Effector memory CD4-positive, alpha-beta T cell (primary cell): ENCODE measurements at places on chromosomes 6 and 20.

DNA sequence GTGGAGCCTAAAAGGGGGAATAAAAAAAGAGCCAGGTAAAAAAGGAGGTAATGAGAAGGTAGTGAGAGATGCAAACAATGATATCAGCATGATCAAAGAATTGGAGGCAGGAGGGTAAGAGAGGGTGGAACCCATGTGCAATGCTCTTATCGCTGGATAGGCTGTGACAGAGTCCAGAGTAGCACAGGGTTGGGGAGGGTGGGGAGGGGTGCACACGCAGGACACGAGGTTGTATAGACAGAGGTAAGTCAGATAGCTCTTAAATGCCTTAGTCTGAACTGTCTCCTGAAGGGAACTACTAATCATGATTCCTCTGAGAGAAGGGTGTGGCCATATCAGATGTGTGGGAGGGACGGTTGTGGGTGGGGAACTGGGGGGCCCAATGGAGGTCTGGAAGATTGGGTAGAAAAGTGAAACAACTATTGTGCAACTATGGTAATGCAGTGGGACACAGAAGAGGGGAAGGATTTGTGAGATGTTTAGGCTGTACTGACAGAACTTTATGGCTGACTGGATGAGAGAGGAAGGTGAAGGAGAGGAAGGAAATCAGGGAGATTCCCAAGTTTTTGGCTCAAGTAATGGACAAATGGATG, 354.8 kb downstream of the BTBD9 start:
- no peaks in the 10 kb centered on the region for H3K27me3 ChIP-seq
- no peak overlapping the region for H3K27ac ChIP-seq
- H3K4me1 ChIP-seq: no peaks in the 10 kb centered on the region
- no peak for DNase-seq

GRCh38 chr6:151007076-151007475, 141.6 kb downstream of the MTHFD1L start:
- no peaks in the 10 kb centered on the region for H3K27me3 ChIP-seq
- DNase-seq: no peak
- no peak overlapping the region for H3K4me3 ChIP-seq
- no peak overlapping the region for H3K27ac ChIP-seq
- no peaks in the 10 kb centered on the region for H3K4me1 ChIP-seq
- no peaks in the 10 kb centered on the region for H3K36me3 ChIP-seq

DNA sequence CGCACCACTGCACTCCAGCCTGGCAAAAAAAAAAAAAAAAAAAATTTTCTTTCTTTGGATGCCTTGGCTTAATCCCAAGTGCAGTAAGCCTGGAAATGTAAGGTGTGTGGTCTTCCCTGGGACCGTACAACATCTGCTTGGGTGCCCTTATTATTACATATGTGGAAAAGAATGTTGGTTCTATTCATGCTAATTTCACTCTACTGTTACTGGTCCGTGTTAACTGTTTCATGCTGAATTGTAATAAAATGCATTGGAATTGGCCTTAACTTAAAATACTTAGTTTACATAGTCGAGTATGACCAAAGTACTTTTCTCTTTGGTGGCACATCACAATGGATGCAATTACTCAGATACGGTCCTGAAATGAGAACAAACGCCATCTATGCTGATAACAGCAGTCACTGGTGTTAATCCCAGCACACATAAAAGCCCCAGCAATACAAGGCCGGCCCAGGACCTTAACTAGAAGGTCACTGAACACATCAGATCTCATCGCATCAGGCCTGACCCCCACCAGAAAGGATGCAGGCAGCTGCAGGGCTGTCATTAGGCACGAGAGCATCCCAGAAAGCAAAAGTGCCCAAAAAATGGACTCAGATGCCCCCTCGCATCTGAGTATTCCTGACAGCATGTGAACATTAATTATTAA, 1.2 kb downstream of the SERPINB6 start:
- H3K4me3 ChIP-seq: peak overlapping the region; percentile 78
- no peaks in the 10 kb centered on the region for H3K27me3 ChIP-seq
- no peaks in the 10 kb centered on the region for H3K36me3 ChIP-seq

GRCh38 chr6:44169886-44170570, 11.4 kb downstream of the CAPN11 start:
- H3K27ac ChIP-seq: no peak overlapping the region
- H3K36me3 ChIP-seq: no peaks in the 10 kb centered on the region
- no peaks in the 10 kb centered on the region for H3K4me1 ChIP-seq
- H3K27me3 ChIP-seq: no peaks in the 10 kb centered on the region
- DNase-seq: no peak
- H3K4me3 ChIP-seq: no peak overlapping the region

DNA sequence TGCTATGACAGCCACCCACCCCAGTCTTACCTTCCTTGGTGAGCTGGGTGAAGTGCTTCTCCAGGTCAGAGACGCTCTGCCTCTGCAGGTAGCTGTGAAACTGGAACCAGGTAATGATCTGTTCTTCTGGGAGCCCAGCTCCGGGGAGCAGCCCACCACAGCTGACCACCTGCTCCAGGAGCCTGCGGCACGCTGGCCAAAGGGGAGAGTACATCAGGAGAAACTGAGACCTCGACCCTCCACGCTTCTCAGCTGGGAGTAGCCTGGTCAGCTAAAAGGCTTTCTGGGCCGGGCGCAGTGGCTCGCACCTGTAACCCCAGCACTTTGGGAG, 82.8 kb downstream of the PTPN1 start:
- H3K27ac ChIP-seq: no peak overlapping the region
- no peaks in the 10 kb centered on the region for H3K4me1 ChIP-seq
- H3K36me3 ChIP-seq: no peaks in the 10 kb centered on the region
- no peaks in the 10 kb centered on the region for H3K27me3 ChIP-seq
- no peak overlapping the region for H3K4me3 ChIP-seq

DNA sequence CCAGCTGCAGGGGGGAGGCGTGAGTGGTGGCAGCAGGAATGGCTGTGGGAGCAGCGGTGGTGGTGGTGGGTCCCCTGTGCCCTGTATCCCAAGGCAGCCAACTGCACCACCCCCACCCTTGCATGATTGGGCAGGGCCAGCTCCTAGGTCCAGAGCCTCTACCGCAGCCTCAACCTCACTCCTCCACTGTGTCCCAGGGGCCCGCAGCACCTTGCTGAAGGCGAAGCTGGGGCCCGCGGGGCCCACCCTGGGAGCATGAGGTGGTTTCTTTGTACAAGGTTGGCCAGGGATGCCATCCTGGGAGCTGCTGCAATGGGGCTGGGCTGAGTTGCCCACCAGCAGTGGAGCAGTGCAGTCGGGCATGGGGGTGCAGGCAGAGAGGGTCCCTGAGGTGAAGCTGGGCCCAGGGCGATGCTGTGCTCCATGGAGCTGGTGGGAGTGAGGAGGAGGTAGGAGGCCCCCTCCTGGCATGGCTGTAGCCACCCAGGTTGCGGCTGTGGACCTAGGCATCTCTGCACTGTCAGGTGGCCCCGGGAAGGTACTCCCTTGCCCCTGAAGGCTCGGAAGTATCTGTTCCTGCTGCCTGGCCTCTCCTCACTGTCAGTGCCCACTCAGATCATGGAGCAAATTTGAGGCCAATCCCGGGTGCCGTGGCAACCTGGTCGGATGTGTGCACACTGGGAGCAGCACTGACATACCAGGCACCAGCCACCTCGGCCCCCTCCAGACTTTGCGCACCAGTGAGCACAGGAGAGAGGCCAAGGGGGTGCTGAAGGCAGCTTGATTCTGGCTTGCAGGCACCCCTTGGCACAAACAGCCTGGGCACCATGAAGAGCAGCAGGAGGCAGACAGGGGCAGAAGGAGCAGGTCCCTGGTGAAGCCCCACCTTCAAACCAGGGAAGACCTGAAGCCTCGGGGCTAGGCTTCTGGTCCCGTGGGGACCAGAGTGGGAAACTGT, 60.2 kb upstream of the L3MBTL3 start:
- DNase-seq: no peak
- H3K27ac ChIP-seq: no peak overlapping the region
- H3K4me3 ChIP-seq: no peak overlapping the region
- H3K27me3 ChIP-seq: no peaks in the 10 kb centered on the region
- no peaks in the 10 kb centered on the region for H3K4me1 ChIP-seq

DNA sequence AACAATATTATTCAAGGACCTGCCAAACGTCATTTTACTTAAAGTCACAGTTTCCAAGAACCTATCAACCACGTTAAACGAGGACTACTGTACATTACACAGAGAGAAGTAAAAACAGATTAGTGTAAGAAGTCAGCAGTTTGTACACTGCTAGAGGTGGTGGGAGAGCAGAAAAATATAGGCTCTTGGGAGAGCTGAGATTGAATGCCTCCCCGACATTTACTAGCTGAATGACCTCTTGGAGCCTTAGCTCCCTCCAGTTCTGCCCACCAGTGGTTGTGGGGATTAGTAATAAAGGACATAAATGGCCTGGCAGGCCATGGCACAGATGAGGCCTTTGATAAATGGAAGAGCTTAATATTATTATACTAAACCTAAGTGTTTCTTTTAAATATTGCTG, 161.4 kb downstream of the UBE3D start:
- H3K27ac ChIP-seq: no peak overlapping the region
- no peak overlapping the region for H3K4me3 ChIP-seq
- H3K27me3 ChIP-seq: no peaks in the 10 kb centered on the region

DNA sequence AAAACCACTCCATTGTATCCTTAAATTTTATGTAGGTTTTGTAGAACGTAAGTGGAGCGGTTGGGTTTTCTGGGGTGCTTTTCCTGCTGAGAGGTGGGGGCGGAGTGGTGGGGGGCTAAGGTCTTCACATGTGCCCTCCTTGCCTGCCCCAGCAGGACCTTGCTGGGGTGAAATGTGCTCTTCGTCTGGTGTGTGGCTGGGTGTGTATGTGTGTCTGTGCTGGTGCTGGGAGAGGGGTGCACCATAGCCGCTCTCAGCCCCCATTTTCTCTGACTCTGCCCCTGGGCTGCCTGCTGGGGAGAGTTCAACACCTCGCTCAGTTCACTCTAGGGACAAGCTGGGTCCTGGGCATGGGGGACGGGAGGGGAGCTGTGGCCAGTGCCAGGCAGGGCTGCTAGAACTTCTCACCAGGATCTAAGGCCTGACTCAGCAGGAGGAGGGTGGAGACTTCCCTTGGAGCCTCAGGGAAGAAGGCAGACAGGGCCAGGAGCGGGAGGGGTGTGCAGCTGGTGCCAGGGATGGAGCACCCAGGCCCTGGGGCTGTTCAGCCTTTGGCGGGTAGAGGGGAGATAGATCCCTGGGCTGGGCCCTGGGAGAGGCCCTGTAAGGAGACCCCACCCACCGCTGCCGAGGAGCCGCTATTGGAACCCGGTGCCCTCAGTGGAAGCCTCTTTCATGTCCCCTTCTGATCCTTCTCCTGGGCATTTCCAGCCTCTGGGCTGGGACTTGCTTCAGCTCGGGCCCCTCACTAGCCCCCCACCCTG, 4.8 kb downstream of the SOX18 start:
- H3K4me1 ChIP-seq: peaks cover 37% of the 10 kb centered on the region
- no peaks in the 10 kb centered on the region for H3K36me3 ChIP-seq
- DNase-seq: no peak
- no peak overlapping the region for H3K4me3 ChIP-seq
- no peak overlapping the region for H3K27ac ChIP-seq

DNA sequence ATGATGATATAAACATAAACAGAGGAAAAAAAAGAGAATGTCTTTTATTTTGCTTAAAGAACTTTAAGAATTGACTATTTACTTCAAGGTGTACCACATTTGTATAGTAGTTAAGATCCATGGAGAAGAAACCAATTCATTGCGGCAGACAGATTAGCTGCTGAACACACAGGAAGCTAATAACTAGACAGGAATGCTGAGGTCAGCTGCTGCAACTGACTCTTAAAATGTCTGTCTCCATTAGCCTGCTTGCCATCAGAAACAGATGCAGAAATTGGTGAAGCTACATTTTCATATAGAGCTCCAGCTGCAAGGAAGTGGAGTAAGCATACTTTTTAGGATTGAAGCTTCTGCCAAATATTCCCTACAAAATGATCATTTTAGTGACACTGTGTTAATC, 939.5 kb downstream of the EPHA7 start:
- H3K36me3 ChIP-seq: no peaks in the 10 kb centered on the region
- no peak overlapping the region for H3K4me3 ChIP-seq
- DNase-seq: no peak
- no peaks in the 10 kb centered on the region for H3K4me1 ChIP-seq

GRCh38 chr6:110514818-110515217, 38.4 kb upstream of the SLC22A16 start:
- H3K27me3 ChIP-seq: no peaks in the 10 kb centered on the region
- no peak for DNase-seq
- no peaks in the 10 kb centered on the region for H3K4me1 ChIP-seq

GRCh38 chr6:79941489-79942151, 5.7 kb downstream of the ELOVL4 start:
- H3K4me3 ChIP-seq: no peak overlapping the region
- H3K27ac ChIP-seq: no peak overlapping the region
- peaks cover 5% of the 10 kb centered on the region for H3K4me1 ChIP-seq
- H3K27me3 ChIP-seq: peaks cover 6% of the 10 kb centered on the region
- DNase-seq: no peak

DNA sequence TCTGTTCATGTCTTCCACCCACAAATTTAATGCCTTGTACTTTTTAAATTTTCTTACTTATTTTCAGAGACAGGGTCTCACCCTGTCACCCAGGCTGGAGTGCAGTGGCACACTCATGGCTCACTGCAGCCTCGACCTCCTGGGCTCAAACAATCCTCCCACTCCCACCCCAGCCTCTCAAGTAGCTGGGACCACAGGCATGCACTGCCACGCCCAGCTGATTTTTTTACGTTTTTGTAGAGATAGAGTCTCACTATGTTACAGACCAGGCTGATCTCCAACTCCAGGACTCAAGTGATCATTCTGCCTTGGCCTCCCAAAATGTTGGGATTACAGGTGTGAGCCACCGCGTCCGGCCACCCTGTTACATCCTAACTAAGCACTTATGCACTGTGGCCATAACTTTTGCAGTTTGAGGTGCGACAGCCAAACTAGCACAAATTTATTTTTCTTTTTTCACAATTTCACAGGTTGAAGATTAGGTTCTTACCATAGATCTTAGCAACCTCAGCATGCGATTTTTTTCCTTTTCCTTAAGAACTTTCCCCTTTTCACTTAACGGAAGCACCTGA, 92.1 kb downstream of the EPB41L2 start:
- no peaks in the 10 kb centered on the region for H3K27me3 ChIP-seq
- H3K36me3 ChIP-seq: no peaks in the 10 kb centered on the region
- no peak for DNase-seq
- no peaks in the 10 kb centered on the region for H3K4me1 ChIP-seq
- H3K4me3 ChIP-seq: no peak overlapping the region

DNA sequence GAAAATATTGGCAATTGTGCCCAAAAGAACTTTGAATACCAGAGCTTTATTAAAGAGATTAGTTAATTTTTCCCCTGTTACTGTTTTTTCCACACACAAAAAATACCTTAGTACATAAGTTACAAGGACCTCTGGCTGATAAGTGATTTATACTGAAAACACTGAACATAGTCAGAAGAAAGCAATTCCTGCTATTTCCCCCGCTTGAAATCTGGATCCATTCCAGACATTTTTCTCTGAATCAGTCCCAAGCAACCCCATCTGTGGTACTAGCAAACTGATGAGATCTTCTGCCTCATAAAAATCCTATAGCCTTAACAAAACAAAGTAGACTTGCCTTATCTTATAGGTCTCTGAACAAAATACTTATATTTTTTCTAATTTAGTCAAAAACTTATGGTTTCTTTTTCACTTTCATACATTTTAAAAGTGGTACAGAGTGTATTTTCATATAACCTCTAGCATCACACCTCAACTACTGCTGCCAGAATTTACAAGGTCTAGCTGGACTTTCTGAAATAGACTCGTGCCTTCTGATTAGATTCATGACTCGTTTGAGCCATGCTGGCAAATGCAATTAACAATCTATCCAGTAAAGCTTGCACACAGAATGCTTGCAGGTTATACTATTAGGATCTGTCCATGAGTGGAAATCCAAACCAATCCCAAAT, 111.9 kb downstream of the TBX18 start:
- no peaks in the 10 kb centered on the region for H3K27me3 ChIP-seq
- no peaks in the 10 kb centered on the region for H3K36me3 ChIP-seq
- no peak for DNase-seq
